ENCODE measurements at places on chromosomes 16 and 17.
A peak's percentile ranks its signal among the peaks of the same experiment; 100 is the strongest.

DNA sequence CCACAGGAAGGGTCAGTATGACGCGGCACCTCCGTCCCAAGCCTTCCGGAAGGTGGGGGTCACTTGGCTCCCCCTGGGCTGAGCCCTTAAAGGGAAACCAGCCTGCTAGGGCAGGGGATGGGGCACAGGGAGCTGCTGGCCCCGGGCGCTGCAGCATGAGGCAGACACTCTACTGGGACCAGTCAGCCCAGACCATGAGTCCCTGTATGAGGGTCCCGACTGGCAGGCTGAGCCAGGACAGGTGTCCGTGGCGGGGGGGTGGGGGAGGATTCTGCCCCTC is 43.4 kb upstream of the ZC3H18 start:
- DNase-seq, result no peak

DNA sequence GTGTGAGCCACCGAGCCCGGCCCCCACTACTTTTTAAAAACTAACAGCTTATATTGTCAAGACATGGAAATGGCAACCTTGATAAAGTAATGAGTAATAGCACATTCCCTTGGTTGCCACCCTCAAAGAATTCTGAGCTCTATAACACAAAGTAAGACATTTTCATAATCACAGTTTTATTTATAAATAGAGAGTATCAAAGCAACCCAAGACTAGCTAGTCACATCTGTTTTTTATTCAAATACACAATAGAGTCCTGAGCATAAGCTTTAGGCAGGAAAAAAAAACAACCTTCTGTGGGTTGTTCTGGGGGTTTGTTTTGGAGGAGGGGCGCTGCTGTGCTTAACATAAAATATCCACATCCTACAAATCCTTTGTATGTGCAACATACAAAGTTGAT is 68.7 kb downstream of the CEP95 start:
- no peak for DNase-seq

DNA sequence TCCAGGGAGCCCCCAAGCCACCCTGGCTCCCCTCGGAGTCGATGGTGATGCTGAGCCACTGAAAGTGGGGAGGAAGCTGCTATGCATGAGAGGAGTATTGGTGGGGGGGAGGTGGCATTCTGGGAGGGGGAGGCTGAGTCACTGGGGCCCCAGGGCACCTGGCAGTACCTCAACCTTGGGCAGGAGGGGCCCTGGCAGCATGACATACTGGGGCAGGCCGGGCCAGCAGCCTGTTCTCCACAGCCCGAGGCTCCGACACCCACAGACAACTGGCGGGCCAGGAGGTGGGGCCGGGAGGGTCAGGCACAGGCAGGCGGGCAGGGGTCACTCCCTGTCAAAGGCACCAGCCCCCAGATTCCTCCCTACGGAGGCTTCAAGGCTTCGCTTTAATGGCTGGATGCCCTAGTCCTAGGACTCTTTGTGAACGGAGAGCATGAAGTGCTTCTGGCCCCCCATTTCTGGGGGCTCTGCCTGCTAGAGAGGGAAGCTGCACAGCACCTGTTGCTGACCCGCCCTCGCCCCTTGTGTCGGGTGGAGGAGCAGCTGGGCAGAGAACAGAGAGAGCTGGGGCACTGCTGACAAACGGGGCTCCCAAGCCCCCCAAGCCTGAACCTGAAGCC is 928 bp downstream of the CASKIN2 start:
- no peak for DNase-seq

DNA sequence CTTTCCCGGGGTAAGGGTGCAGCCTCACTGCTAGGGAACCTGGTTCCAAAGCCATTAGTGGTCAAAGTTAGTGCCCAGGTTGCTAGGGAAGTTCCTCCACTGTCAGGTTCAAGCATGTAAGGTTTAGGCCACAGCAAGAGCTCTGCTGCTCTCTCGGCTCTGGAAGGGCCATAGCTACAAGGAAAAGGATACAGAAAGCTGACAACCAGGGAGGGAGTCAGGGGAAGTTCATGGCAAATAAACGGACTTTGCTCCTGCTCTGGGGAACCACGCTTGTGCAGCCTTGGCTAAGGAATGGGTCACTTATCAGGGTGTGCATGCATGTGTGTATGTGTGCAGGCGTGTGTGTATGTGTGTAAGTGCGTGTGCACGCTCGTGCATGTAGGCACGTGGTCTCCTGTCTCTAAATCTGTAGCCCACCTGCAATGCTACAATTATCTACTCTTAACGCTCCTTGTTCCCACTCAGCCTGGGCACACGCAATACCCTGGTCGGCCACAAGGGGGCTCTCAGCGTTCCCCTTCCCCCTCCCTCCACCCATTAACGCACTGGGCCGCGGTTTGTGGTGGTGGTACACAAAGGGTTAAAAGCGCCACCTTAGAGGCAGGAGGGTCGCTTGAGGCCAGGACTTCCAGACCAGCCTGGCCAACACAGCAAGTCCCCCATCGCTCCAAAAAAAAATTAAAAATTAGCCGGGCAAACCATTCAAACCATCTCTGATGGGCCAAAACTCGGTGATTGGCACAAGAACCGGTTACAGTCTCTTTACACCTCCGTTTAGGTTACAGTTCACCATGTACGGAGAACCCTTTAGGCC is 48.4 kb upstream of the KDM8 start:
- peak; percentile 46 for DNase-seq

GRCh38 chr16:30985401-30986128 is 558 bp downstream of the HSD3B7 start:
- peak; percentile 81 for DNase-seq

GRCh38 chr17:37066322-37067255 is 117.8 kb downstream of the AATF start:
- no peak for DNase-seq

GRCh38 chr16:75062976-75063346 is 53.6 kb downstream of the LDHD start:
- peak; percentile 46 for DNase-seq

GRCh38 chr17:6305613-6306360 is 129.1 kb downstream of the AIPL1 start:
- DNase-seq, result no peak

- DNase-seq, result no peak
Measured at GRCh38 chr16:4859900-4860255, 12.6 kb downstream of the UBN1 start.

DNA sequence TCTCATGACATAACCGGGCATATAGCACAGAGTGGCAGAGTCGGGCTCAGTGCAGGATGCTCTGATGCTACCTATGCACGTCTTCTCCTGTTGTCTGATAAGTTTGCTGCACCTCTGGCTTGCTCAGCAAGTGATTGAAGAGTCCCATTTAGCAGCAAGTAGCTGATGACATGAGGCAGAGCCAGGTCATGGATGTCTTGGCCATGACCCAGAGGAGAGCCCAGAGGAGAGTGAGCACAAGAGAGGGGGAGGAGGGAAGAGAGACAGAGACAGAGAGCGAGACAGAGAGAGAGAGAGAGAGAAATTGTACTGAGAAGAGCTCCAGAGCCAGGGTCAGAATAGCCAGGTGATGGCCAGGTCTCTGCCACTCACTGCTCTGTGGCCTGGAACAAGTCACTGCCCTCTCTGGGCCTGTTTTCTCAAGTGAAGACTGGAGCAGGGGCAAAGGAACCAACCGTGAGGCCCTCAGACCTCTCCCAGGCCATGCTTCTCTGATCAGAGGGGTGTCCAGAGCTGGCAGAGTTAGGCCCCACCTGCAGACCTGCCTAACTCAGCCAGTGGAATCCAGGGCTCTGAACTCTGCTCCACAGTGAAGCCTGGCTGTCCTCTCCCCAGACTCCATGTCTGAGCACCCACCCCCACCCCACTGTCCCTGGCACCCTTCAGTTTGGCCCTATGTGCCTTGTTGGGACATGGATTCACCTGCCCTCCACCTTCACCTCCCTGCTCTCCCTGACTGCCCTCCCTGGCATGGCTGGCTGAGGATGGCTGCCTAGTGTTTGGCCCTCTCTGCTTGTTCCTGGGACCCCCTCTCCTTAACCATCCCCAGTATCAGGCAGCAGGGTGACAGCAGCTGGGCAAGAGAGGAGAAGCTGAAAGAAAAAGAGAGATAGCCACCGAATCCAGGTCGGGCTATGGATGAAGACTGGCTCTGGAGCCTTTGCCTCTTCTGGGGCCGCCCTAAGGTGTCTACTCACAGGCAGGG is 4.3 kb upstream of the KRT35 start:
- DNase-seq, result no peak

DNA sequence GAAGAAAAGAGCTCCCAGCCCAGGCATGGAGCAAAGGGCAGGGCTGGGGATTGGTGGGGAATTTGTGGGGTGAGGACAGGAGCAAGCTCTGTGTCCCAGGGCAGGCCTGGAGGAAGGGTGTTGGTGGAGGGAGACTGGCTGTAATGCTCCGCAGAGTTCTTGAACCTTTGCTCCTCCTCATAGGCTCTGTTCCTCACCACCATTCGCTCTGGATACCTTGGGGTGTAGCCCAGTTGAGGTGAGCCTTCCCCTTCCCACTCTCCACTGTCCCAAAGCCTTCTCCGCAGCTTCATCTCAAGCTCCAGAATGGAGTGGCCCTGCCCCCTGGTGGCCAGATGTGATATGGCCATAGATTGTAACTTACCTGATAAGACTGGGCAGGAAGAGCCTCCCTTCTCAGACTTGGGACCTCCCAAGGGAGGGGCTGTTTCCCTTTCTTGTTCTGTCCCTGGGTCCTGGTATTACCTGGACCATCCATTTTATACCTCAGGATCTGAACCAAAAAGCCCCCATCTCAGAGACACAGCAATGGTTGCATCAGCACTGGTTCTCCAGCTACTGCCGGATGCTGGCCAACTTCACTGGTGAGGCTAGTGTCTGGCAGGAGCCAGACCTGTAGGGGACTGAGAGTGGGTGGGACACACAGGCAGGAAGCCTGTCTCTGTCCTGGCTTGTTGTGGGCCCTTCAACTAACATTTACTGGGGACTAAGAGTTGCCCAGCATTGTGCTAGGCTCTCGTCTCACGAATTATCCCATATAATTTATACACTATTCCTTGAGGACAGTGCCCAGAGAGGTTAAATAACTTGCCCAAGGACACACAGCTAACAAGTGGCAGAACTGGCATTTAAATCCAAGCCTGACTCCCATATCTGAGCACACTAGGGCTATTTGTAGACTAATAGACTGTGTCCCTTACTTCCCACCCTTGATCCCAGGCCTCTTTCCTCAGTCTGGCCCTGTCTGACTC is 19.1 kb upstream of the STAC2 start:
- DNase-seq, result peak; percentile 88

- DNase-seq, result no peak
Measured at GRCh38 chr17:8365143-8365542, 11.4 kb downstream of the KRABD2 start.
